ENCODE measurements at places on chromosomes 16 and 17.

- DNase-seq: no peak
These were observed 4.8 kb upstream of the ABCC3 start for GRCh38 chr17:50629902-50630301.

DNA sequence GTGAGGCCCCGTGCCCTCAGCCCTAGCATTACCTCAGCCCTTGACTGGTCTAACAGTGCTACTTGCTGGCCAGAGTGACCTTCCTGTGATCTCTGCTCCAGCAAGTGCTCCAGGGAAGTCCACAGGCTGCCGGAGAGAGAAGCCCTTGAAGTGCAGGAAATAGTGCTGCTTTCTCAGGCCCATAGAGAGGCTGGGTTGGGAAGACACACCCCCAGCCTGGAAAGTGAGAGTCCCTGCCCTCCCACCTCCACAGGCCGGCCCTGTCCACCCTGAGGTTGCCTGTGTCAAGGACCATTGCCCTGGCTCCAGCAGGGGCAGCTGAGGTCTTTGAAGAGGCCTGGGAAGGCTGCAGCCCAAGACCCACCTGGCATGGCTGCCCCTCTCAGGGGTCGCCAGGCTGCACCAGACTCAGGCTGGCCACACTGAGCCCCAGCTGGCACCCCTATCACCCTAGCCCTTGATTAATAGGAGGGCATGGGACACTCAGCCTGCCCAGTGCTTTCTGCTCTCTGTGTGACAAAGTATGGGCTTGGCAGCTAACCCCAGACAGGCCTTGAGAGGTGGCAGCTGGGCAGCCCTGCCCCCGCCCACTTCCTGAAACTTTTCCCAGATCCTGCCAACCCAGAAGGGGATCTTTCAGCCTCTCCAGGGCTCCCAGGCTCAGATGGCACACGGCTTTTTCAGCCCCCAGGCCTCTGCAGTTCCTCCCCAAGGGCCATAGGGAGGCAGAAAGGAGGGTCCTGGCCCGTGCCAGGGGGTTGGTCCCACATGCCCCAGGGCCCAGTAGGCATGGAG, 21.7 kb downstream of the ATP6V0D1 start:
- no peak for DNase-seq

DNA sequence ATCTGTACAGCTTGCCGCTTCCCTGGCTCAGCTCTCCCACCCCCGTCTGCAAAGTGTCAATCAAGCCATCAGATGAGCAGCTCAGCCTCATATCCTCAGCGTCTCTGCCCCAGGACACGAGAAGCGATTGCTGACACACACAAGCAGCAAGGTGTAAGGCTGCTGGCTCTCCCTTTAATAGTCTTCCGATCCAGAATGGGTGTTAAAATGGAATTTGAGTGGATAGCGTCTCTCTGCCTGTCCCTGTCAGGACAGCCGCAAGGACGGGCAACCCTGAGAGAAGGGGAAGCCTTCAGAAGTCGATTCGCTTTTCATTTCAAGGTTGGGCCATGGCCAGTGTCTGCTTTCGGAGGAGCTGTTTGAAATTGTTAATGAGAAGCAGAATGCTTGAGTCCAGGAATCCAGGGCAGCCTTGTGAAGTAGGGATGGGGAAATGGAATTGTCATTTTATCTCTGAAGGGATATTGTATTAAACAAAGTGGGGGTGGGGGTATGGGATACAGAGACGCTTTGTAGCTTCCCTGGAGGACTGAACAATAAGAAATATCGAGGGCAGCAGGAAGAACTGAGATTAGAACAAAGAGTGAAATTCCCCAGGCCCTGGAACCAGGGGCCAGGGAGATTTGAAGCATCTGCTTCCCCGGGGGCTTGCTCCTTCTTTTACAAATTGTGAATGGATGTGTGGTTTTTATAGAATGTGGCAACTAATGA, 4.7 kb upstream of the PIPOX start:
- DNase-seq: no peak

DNA sequence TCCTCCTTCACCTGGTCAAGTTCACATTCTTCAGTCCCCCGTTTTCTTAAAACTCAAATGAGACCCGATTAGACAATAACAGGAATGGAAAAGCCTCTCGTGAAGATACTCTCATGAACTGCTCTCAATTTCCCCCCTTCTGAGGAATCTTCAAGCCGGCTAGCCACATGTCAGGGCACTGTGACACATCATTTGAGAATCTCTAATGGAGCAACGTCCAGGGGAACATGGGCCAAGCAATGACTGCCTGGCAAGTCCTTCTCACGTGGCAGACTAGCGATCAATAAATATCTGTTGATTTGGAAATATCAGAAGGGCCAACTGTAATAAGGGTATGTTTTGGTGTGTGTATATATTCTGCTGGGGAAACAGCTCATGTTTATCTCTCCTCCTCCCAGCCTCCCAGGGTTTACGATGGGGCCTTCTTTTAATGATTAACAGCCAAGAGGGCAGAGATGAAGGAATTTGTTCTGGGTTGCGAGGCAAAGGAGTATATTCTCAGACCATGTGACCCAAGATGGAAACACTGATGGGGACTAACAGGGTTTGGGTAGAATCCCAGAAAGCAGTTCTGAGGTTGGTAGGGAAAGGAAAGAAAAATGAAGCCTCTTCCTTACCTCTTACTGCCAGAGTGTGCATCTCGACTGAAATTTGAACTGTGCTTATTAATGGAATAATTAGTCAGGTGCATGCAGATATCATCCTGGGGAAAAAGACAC, 21.4 kb downstream of the TTLL6 start:
- DNase-seq: no peak

DNA sequence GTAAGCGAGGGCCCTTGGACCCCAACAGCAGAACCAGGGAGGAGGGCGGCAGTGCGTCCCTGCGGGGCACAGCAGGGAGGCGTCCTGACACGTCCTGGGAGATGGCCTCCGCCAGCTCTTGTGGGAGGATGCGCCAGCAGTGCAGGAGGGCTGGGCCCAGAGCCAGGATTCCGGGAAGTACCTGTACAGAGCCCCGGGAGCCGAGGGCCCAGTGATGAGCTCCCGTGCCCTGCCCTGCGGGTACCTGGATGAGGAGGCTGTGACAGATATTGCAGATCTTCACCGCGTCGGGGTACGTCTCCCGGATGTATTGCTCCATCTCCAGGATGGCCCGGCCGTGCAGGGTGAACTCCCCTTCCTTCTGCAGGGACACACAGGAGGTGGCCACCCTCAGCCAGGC, 23.1 kb downstream of the KDM8 start:
- no peak for DNase-seq

DNA sequence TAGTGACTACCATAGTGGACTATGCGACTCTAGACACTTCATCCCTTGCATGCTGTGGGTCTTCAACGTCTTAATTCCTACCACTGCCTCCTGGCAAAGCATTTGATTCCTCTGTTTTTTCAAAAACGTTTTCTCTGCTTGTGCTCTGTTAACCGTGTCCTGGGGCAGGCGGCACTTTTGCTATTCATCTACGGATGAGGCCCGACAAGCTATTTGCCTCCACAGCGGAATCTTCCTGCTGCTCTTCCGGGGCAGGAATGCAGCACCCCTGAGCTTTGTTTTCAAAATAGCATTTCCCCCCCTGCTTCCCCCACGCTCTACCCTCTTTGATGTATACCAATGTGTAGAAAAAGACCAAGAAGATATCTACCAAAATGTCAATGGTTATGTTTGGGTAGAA, 39.8 kb upstream of the METTL16 start:
- DNase-seq: no peak

DNA sequence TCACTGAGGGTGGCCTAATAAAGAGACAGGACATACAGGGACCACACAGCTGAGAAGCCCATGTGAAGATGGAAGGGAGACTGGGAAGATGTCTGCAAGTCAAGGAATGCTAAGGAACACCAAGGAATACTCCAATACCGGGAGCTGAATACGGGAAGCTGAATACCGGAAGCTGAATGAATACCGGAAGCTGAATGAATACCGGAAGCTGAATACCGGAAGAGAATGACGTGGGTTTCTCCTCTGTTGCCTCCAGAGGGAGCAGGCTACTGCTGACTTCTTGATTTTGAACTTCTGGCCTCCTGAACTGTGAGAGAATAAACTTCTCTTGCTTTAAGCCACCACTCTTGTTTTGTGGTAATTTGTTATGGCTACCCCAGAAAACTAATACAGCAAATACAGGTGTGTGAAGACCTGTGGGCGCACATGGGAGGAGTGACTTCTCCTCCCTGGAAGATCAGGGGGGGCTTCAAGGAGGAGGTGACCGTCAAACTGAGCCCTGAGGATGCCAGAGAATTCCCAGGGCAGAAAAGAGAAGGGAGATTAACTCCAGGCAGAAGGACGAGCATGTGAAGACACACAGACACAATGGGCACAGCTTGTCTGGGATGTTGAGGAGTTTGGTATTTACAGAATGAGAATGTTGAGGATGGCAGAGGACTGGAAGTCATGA, 259.9 kb downstream of the IRF8 start:
- no peak for DNase-seq

Measured in stimulated activated CD8-positive, alpha-beta memory T cell treated with anti-CD3 and anti-CD28 coated beads, Interleukin-4, amount 100 ng/mL, for 1 hour (primary cell).